ENCODE measurements at places on chromosomes 7 and 10.

DNA sequence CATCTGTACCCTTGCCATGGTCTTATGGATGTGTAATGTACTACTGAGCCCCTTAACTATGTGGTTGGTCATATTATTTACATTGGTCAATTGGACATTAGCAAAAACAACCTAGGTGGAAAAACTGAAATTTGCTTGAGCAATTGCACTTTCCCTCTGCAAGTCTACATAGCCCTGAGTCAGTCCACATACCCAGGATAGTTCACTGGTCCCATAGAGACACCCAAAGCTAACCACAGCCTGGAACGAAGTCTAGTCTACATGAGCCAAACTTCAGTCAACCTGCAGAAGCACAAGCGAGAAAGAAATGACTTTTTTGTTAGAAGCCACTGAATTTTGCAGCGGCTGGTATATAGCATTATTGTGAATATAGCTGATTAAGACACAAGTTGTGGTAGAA lies 37.6 kb upstream of the COL1A2 start:
- no peak for DNase-seq

- DNase-seq, result no peak
Measured at GRCh38 chr7:5708271-5708670, 73.2 kb downstream of the RNF216 start.

- no peak for DNase-seq
Measured at GRCh38 chr7:29844559-29844958, 38.3 kb downstream of the WIPF3 start.

DNA sequence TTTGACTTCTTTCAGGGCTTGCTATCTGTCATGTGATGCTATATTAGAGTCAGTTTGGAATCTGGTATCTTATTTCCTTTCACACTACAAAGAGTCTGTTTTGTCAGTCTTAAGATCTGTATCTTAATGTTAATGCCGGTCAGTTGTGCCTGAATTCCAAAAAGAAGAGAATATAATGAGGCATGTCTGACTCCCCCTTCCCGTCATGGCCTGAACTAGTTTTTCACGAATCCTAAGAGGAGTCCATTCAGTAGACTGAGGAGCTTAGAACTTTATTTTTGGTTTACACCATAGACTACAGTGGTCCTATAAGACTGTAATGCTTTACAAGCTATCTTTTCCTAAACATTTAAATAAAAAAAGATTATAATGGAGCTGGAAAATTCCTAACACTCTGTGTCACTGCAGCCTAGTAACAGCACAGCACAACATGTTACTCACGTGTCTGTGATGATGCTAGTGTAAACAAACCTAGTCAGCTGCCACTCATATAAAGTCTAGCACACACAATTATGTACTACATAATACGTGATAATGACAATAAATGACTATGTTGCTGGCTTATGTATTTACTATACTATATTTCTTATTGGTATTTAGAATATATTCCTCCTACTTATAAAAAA lies 50.6 kb downstream of the VPS41 start:
- peak; percentile 66 for DNase-seq

DNA sequence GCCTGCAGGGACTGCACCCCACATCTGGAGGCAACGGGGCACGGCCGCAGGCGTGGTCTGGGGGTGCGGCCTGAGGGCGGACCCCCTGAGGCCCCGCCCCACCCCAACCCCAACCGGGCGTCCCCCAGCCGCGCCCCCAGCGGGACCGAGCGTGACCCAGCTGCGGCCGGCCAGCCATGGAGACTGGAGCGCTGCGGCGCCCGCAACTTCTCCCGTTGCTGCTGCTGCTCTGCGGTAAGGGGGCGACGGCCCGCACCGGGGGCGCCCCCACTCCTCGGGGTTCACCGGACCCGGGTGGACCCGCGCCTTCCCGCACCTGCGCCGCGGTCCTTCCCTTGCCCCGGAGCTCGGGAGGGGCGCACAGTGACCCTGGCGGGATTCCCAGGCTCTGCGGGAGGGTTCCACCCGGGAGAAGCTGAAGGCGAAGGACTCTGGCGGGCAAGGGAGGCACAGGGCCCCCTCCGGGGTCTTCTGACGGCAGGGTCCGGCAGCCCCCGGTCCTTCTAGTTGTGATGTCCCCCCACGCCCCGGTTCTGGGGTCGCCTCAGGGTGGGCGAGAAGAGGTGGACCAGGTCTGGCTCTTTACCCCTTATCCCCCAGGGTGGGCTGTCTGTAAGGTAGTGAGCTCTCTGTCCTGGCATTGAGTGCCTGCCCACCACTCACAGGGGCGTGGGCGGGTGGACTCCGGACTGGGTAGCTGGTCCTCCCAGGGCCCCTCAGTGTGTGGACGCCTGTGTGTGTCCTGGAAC lies at the start of gene RAMP3:
Gene RAMP3, plus strand, starts transcription at position 139 of the 749 bp plus-strand sequence. Its CDS starts 38 bp downstream, at position 177.
- DNase-seq, result no peak

DNA sequence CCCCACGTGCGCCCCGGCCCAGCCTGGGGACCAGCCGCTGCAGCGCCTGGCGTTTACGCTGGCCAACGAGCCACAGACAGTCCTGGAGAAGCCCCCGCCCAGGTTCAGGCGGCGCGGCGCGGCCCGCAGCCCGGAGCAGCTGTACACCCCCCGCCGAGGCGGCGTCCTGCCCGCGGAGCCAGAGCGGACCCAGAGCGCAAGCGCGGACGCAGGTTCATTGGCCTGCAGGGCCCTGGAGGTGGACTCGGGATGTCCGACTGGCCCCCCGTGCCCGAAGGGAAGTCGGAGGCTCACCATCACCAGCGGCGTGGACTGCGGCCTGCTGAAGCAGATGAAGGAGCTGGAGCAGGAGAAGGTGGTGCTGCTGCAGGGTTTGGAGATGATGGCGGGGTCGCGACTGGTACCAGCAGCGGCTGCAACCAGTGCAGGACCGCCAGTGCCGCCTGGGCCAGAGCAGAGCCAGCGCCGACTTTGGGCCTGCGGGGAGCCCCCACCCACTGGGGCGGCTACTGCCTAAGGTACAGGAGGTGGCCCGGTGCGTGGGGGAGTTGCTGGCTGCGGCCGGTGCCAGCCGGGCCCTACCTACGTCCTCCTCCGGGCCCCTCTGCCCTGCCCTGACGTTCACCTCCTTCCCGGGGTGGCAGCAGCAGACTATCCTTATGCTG lies 72.0 kb upstream of the KCTD7 start:
- DNase-seq, result no peak

DNA sequence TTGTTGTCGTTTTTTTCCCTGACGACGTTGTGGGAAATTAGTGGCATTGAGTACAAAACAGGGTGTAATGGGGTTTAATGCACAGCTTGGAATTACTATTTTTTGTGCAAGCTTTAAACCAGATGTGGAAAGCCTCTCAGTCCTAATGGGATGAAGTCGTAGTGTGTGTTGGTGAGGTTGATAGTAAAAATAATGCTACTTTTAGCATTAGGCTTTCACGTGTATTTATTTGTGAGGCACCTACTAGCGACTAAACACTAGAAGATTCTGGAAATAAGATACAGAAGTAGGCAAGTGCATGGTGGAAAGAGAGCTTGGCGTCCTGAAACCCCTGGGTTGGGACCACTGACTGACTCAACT lies 588 bp upstream of the ORC5 start:
- no peak for DNase-seq

GRCh38 chr7:32037650-32038198 lies 32.5 kb downstream of the PDE1C start:
- DNase-seq, result no peak

DNA sequence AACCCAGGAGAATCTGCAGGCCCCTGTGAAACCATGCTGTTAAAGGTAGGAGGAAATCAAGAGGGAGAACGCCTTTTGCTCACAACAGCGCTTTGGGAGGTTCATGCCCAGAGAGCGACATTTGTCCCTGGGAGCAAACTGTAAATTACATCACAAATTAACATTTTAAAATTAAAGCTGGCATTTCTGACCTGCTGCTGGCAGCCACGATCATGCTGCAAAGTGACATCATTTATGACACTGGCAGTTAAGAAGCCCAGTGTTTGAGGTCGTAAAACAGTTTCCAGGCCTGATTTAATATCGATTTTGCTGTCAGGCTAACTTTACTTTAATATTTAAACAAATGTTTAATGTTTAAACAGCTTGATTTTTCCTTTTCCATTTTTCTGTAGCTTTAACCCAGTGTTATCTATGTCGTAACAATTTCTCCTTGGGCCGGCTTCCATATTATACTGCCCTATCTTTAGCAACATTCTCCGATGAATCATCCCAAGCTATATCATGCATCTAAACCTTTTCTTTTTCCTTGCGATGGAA lies 86.5 kb upstream of the NPVF start:
- DNase-seq, result no peak

DNA sequence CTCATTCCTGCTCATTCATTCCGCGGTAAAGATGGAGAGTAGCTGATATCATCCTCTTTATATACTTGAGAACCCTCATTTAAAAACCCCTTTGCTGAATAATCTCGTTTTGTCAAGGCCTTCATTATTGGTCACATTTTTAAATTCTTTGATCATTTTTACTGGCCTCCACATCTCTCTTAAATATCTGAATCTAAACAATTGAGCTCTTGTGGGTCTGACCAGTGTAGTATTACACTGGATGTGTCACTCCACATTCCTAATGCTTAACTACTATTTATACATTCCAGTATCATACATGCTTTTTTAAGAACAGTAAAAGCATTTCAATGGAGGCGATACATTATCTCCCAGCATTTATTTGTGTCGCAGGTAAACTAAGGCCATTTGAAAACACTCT lies 12.6 kb upstream of the PRPS1L1 start:
- peak; percentile 83 for DNase-seq

DNA sequence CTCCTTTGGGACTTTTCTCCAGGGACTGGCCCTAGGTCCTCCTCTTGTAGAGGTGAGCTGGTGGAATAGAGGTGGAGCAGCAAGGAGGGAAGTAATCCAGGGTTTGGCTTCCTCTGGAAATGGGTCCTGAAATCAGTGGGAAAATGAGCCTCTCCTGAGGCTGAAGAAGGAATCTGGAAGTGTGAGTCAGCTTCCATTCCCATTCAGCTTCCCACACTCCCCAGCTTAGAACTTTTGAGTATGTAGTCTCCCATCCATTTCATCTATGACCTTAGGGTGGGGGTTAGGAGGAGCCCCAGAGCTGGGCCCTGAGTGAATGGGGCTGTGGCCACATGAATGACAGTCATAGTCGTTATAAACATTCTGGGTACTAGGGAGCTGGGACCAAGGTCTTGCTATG lies 17.7 kb downstream of the LDB1 start:
- DNase-seq, result peak; percentile 54

- DNase-seq, result no peak
Measured at GRCh38 chr7:98643236-98643985, 26.3 kb downstream of the NPTX2 start.

DNA sequence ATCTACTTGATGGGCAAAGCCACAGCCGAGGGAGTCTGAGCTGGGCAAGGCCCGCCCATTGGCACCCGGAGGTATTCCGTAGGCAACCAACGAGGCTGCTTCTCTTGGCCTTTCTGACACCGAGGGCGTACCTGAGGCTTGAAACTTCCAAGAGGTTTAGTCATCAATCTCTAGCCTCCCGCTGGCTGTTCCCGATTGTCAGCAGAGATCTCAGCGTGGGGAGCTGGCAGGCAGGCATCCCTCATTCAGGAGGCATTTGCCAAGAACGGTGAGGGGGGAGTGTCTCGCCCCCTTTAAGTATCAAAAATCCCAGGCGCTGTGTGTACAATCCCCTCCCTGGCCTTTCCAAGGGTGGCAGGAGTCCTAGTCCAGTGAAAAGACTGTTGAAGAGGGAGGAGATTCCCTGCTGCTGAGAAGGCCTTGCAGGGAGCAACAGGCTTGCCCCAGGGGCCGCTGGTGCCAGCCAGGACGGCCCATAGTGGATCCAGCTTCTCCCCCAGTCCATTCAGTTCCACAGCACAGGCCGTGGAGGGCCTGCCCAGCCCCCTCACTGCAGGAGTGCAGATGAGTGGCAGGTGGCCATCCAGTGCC lies 39.7 kb downstream of the OAT start:
- DNase-seq, result no peak

- peak; percentile 97 for DNase-seq
Measured at GRCh38 chr10:119250641-119251314, 43.4 kb downstream of the GRK5 start.

- no peak for DNase-seq
Measured at GRCh38 chr7:6675807-6676405, 30.8 kb downstream of the ZNF12 start.

DNA sequence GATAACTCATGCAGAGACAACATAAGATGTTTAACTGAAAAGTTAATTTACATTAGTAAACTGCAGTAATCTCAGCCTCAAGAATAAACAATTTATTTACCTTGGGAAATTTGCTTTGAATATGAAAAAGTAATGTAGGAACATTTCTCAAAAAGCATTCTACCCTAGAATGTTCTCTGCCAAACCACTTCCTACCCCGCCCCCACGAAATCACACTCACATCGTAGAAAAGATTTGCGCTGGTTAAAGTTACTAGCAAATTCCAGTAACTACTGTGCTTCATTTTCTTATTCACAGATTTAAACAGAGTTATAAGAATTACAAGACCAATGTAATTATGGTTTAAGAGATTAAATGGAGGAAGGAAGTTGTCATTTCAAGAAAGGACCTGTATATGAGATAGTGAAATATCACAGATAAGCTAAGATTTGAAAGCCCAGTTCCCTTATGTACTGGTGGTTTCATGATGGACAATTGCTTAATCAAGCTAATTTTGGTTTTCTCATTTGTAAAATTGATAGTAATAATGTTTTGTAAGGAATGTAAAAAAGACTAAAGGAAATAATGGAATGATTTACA lies 175.4 kb downstream of the GNAI1 start:
- no peak for DNase-seq

GRCh38 chr10:1166828-1167275 lies 110.7 kb downstream of the WDR37 start:
- no peak for DNase-seq

GRCh38 chr7:54662701-54663100 lies 96.3 kb downstream of the SEC61G start:
- no peak for DNase-seq

DNA sequence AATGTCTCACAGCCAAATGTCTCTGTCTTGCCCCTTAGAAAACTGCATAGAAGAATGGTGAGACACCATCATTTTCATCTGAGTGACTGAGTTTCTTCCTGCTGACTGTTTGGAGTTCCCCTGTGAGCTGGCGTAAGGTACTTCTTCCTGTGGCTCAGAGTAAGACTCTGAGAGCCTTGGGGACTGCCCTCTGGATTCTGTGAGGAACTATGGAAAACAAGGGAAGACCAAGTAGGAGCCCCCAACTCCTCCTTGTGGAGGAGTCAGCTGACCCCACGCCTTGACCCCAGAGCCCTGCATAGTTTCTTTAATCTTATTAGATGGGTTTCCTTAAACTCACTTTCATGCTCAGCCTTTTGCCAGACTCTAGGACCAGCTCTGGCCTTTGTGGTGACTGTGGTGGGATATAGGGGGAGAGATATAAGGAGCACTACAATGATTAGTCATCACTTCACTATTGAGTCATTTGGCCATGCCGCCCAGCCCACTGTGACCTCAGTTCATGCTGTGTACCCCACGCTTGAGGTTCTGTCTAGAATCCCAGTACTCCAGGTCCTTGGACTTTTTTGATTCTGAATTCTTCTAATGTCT lies 51.8 kb upstream of the FAM133B start:
- peak; percentile 95 for DNase-seq
